ENCODE measurements at places on chromosomes 1 and 21.

DNA sequence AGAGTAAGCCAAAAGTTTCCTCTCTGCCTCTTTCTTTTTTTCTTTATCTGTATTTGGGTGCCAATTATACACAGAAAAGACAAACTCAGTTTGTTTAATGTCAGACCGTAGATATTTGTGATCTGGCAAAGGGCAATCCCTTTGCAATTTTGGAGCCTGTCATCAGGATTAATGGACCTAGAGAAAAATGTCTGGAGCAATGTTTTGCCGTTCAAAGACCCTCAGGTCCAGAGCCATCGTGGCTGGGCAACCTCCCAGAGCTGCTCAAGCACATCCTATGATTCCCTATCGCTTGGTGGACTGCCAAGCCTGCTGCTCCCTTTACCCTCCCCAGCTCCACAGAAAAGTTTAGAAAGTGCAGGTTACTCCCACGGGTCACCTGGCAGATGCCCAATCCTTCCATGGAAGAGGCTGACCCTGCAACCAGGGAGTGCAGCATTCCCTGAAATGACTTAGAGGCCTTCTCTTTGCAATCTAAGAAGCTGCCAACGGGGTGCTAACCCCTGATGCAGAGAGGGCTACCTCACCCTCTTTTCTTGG lies 112.5 kb upstream of the NGF start:
- DNase-seq = no peak

DNA sequence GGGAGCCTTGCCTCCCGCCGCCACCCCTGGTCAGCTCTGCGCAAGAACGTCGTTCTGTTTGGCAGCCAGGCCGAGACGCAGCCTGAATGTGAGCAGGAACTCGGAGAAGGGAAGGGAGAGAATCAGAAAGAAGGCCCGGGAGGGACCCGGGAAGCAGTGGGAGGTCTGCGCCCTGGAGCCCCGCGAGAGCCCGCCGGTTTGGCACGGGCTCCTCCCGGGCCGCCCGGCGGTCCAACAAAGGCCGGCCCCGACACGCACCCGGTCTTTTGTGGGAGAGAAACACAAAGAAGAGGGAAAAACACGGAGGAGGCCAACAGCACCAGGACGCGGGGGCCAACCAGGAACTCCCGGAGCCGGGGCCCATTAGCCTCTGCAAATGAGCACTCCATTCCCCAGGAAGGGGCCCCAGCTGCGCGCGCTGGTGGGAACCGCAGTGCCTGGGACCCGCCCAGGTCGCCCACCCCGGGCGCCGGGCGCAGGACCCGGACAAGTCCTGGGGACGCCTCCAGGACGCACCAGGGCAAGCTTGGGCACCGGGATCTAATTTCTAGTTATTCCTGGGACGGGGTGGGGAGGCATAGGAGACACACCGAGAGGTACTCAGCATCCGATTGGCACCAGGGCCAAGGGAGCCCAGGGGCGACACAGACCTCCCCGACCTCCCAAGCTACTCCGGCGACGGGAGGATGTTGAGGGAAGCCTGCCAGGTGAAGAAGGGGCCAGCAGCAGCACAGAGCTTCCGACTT lies 2.7 kb upstream of the OLIG2 start:
- DNase-seq = no peak

DNA sequence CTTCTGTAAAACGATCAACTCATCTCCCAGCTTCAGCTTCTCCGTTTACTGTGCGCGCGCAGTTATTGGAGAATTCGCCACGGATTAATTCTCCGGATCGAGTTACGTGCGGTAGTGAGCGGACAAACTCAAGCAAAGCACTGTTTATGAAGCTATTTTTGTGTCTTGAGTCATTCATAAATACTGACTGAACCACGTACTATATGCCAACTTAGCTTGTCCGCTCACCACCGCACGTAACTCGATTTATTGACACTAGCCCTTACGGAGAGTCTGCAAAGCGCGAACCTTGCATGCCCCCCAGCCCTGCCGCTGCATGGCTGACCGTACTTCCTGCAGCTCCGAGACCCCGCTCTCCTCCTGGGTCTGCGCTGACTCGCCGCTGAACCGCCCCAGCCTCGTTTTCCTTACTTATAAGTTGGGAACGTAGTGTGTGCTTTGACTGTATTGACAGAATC lies 773 bp downstream of the CHD1L start:
- no peak for DNase-seq

DNA sequence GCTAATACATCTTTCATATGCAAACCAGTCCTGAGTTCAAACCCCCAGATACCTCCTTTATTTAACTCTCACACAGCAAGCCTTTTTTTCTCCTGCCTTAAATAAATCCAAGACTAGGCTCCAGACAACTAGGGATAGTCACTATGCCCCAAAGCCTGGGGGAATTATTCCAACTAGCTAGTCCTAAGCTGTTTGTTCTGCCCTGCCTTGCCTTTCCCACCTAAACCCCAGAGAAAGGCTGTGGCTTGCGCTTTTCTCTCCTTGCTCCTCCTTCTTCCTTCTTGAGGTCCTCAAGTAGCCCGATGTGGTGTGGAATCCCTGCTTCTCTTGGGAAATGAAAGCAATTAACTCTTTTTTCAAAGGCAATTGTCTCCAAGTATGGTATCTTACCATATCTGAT lies 31.8 kb downstream of the C1orf87 start:
- DNase-seq = no peak

DNA sequence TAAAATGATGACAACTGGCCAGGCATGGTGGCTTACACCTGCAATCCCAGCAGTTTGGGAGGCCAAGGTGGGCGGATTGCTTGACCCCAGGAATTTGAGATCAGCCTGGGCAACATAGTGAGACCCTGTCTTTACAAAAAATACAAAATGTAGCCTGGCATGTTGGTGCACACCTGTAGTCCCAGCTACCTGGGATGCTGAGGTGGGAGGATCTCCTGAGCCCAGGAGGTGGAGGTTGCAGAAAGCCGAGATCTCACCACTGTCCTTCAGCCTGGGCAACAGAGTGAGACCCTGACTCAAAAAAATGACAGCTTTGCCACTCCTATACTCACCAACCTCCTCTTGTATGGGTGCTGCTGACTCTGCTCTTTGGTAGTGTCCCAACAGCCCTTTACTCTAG lies 18.6 kb downstream of the SYT11 start:
- no peak for DNase-seq

- DNase-seq = no peak
Measured at GRCh38 chr1:9080705-9081291, 11.4 kb upstream of the SLC2A5 start.

DNA sequence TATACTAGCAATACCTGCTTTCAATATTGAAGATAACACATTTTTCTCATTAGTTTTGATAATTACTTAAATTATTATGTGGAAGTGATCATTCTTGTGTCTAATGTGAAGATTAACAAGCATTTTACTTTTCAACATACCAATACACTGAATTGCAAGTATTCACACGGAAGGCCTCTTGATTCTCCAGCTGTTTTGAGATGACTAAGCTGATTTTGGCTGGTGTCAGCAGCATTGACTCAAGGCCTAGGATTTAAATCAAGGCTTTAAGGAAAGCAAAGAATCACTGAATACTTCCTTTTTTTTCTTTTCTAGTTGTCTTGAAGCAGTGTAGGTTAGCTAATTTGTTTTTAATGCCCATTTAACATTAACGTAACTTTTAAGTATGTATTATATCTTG lies 373.7 kb downstream of the SRGAP2C start:
- no peak for DNase-seq

GRCh38 chr1:41535276-41535675 lies 50.8 kb upstream of the EDN2 start:
- DNase-seq = no peak

GRCh38 chr1:77655431-77655974 lies 27.0 kb downstream of the ZZZ3 start:
- DNase-seq = no peak

DNA sequence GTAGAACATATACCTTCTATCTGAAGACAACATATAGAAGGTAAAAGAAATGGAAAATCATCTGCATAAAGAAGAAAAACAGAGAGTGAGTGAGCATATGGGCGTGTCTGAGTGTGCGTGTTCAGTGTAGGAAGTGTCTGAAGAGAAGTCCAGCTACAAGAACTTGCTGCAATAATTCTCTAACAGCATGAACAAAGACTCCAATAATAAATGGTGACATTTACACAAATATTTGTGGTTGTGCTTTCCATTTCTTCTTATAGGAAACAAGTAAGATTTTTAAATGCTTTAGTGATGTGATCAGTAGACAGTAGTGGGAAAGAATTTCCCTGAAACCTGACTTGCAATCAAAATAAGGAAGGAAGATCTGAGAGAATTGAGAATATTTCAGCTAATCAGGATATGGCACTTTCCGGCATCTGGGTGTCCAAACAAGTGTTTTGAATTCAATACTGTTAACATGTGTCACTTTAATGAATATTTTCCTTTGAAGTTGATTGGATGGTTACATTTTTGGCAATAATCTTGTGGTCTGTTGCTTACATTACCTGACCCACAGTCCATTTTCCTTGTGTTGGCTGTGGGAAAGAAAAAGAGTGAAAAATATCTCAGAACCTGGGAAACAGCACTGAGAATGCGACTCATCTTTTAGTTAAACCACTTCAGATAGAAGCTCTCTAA lies 154.0 kb downstream of the TGFB2 start:
- DNase-seq = no peak

GRCh38 chr21:35559829-35560225 lies 500.5 kb downstream of the SETD4 start:
- DNase-seq = no peak

GRCh38 chr1:147717051-147717705 lies 43.2 kb downstream of the GJA5 start:
- no peak for DNase-seq

- DNase-seq = no peak
Measured at GRCh38 chr1:163076981-163077761, 8.0 kb downstream of the RGS4 start.

GRCh38 chr1:20348326-20348915 lies 57.7 kb downstream of the VWA5B1 start:
- no peak for DNase-seq

DNA sequence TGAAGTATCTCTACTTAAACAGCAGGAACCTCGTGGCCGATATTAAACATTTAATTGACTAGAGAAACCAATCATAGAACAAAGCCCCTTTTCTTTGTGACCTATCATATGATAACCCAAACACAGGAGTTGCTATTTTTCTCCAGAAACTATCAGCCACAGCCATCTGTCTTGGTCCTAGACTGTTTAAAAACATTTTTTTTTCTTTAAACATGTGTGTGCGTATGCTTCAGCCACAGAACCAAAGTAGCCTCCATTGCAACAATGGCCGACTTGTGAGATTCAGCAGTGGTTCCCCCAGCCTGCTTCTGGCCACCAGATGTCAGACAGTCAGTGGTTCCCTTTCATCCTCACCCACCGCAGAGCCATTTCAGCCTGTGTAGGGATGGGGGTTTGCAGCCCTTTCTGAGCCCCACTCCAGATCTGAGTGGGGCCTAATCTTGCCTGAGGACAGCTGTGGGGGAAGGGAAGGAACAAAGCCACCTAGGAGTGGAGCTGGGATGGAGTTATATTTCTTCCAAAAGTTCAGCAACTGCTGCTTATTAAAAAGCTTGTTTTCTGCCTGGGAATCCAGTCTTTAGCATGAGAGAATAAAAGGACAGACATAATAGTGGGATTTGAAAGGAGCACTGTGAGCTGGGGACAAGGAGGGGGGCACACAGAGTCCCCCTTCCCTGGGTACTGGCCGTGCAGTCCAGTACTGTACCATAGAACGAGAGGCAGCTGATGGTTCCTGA lies 11.7 kb upstream of the IGSF3 start:
- DNase-seq = no peak

DNA sequence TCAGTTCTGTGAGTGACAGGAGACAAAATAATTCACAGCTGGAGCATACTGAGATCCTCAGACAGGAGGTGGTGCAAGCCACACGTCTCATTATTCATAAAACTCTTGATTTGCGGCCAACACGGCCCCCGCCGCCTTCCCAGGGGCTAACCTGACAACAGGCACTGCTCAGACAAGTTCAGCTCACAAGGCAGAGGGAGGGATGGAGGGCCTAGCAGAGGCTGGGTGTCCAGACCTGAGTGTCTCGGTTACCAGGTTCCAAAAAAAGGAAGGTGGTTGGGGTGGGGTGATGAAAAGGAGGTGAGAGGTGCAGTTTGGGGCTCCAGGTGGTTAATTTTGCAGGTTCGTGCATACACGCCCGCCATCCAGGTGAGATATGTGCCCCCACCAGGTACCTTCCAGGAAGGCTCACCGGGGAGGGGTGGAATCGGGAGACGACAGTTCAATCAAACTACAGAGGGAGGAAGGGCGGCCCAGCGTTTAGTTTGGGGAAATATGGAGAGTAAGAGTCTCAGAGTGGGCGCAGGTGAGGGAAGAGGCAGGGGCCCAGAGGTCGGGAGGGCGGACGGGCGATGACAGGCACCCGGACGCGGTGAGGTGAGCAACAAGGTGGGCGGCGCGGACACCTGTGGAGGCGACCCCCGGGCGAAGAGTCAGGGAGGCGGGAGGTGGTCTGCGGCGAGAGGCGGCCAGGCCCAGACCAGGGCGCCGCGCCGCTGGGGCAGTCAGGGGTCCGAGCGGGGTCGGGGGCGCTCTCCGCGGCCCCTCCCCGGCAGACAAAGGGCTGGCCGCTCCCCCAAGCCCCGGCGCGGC lies 629 bp downstream of the CTNNBIP1 start:
- DNase-seq = peak; percentile 15

- no peak for DNase-seq
Measured at GRCh38 chr1:226033991-226034390, 28.5 kb upstream of the H3-3A start.

GRCh38 chr21:8992731-8993174 lies 1528.6 kb upstream of the TPTE start:
- DNase-seq = no peak

DNA sequence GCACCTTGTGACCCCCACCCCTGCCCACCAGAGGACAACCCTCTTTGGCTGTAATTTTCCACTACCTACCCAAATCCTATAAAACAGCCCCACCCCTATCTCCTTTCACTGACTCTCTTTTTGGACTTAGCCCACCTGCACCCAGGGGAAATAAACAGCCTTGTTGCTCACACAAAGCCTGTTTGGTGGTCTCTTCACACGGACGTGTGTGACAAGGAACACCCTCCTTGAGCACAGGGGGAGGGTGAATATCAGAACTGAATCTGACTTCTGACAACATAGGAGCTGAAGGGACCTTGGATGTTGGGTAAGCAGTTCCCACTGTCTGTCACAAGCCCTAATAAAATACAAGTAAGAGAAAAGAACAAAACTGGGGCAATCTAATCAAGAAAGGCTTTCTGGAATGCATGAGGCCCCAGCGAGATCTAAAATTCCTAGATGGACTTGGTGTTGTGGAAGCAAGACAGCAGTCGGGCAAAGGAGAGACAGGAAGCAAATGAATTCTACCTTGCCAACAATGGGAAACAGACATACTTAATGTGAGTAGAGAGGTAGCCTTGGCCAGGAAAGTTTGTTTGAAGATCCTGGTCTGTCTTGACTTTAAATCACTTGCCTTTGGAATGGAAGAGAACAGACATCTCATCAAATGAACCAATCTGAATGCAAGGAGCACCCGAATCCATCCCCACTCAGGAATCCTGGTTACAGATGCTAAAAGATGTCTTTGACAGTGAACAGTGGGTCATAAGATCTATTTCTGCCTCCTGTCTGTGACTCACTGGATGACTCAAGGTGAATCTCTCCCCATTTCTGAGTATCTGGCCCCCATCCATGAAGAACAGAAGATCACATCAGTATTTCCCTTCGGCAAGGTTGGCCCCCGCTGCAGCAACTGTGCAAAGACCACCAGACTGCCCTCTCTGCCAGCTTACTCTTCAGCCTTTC lies 53.3 kb downstream of the OLFML3 start:
- no peak for DNase-seq

Measured in central memory CD8-positive, alpha-beta T cell (primary cell).